ENCODE measurements at places on chromosomes 1 and 21.

DNA sequence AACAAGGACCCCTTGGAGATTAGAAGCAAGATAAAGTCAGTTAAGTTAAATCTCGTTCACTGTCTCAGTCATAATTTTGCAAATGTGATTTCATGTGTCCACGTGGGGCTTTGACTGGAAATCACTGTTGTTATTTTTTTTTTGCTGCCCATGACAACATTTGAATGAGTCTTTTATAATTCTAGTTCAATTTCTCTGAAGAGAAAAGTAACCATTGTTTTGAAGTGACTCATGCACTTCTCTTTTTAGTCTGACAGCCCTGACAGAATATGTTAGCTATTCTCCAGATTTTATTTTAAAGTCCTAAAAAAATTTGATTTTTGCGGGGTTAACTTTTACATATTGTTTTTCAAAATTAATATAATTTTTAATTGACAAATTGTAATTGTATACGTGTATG, 30.7 kb upstream of the NLRP3 start:
- DNase-seq, result no peak

GRCh38 chr1:24345334-24345733, 26.2 kb downstream of the GRHL3 start:
- DNase-seq, result no peak

GRCh38 chr1:10267319-10267718, 56.9 kb downstream of the KIF1B start:
- DNase-seq, result no peak

DNA sequence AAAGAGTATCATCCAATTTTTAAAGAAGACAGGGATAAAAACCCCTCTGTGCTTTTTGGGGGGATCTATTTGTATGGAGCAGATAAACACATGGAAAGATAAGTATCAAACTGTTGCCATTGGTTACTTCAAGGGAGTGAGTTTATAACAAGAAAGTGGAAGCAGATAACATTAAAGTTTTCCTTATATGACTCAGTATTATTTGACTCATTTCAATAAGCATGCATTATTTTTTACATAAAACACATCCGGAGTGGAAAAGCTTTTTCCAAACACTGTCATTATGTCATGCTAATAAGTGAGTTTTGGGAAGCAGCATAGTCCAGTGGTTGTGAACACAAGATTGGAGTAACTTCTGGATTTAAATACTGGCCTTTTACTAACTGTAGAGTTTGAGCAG, 452.2 kb downstream of the LTN1 start:
- no peak for DNase-seq

GRCh38 chr1:34885405-34886247, 26.1 kb upstream of the SMIM12 start:
- DNase-seq, result peak; percentile 53

DNA sequence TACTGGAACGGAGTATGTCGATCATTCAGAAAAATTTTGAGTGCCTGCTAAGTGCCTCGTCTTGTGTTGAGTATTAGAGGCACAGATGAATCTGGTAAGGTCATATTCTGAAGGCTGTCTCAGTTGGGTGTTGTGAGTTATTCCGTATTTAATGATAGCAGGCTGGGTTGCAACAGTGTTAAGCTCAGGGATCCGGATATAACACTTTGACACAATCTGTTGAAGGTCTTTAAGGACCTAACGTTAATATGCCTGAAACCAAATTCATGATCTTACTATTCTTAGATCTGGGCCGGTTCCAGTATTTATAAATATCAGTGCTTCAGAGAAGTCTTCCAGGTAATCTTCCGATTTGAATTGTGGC, 555 bp downstream of the PRPF38A start:
- no peak for DNase-seq

GRCh38 chr1:9843576-9843945, 19.8 kb upstream of the CLSTN1 start:
- DNase-seq, result no peak

DNA sequence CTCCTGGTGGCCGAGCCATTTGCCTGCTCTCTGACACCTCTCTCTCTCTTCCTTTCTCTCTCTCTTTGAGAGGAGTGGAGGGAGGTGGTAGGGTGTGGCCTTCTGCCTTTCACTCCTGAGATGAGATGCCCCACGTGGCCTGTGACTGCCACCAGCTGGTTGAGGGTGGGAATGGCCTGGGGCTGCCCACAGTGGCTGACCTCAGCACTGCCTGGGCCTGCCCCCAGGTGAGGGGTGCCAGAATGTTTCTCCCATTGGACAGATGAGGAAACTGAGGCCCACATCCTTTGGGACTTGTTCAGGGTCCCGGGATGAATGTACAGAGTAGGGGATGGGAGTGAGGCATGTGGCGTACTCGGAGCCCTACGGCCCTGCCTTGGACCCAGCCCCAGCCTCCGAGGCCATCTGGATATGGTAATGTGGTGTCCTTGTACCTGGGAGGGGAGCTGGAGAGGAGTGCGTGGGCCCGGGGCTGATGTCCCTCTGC, 12.7 kb upstream of the C1orf167 start:
- no peak for DNase-seq

DNA sequence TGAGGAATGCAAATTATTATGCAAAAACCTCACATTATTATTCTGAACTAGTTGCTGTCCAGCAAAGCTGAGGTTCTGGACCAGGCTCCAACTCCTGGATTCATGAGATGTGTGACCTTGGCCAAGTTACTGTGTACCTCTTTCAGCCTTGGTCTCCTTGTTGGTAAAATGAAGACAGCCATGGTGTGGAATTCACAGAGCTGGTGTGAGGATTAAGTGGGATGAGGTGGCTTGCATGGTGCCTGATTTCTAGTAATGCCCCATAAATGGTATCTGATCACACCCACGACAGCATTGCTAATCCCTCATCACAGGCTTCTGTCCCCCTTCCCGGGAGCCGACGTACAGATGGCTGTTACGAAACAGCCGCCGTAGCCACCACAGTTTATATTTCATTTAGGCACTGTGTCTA, 59.6 kb downstream of the PGBD5 start:
- DNase-seq, result no peak

- DNase-seq, result no peak
These were observed 58.0 kb downstream of the RBM11 start for GRCh38 chr21:14273736-14274538.

DNA sequence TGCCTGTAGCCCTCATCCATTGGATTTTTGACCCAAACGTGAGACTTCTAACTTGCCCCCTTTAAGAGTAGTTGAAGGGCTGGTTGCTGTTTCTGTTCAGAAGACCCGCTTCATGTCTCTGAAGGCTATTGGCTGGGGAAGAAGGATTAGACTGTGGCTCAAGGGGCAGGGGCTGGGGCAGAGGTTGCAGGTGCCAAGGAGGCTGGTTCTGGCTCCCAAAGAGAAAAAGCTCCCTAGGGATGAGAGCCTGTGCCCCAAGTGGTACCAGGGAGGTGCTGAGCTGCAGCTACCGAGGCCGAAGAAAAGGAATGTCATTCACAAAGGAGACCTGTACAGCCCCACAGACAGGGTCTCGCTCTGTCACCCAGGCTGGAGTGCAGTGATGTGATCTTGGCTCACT, 5.8 kb downstream of the WNT3A start:
- DNase-seq, result no peak

GRCh38 chr1:94552071-94552586, 10.6 kb upstream of the F3 start:
- DNase-seq, result no peak

- no peak for DNase-seq
These were observed 583.8 kb downstream of the NPHP4 start for GRCh38 chr1:5408401-5408800.

DNA sequence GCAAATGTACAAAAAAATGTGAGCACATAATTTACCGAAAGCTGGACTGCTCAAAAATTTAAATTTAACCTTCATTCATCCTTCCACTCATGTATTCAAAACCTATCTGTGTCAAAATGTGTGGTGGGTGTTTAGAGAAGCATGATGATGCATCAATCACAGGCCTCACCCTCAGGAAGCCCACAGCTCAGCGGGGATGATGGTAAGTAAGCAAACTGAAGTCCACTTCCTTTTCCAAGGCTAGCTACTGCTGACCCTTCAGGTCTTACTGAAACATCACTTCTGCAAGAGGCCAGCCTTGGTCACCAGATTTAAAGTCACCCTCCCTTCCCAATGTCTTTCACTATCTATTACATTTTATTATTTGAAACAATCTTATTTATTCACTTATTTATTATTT, 254.5 kb downstream of the DNM3 start:
- no peak for DNase-seq

- DNase-seq, result no peak
These were observed 1.8 kb upstream of the FNDC10 start for GRCh38 chr1:1601564-1602303.

- DNase-seq, result no peak
These were observed 461.7 kb downstream of the PTPRU start for GRCh38 chr1:29698033-29698432.

GRCh38 chr1:168116327-168116799, 20.4 kb downstream of the GPR161 start:
- DNase-seq, result no peak

- DNase-seq, result no peak
These were observed 97.9 kb downstream of the CSMD2 start for GRCh38 chr1:34066981-34067603.

- DNase-seq, result no peak
These were observed 4.3 kb upstream of the CDC20 start for GRCh38 chr1:43354471-43354870.

- no peak for DNase-seq
These were observed 59.9 kb downstream of the SIPA1L2 start for GRCh38 chr1:232570007-232570406.

- no peak for DNase-seq
These were observed 15.6 kb upstream of the PLEKHG5 start for GRCh38 chr1:6507037-6507428.

GRCh38 chr1:17856496-17857108, 101.5 kb downstream of the ACTL8 start:
- DNase-seq, result no peak

- DNase-seq, result no peak
These were observed 39.2 kb downstream of the MAPKAPK2 start for GRCh38 chr1:206723805-206724472.

- no peak for DNase-seq
These were observed 12.8 kb upstream of the CLSTN1 start for GRCh38 chr1:9836632-9836960.

DNA sequence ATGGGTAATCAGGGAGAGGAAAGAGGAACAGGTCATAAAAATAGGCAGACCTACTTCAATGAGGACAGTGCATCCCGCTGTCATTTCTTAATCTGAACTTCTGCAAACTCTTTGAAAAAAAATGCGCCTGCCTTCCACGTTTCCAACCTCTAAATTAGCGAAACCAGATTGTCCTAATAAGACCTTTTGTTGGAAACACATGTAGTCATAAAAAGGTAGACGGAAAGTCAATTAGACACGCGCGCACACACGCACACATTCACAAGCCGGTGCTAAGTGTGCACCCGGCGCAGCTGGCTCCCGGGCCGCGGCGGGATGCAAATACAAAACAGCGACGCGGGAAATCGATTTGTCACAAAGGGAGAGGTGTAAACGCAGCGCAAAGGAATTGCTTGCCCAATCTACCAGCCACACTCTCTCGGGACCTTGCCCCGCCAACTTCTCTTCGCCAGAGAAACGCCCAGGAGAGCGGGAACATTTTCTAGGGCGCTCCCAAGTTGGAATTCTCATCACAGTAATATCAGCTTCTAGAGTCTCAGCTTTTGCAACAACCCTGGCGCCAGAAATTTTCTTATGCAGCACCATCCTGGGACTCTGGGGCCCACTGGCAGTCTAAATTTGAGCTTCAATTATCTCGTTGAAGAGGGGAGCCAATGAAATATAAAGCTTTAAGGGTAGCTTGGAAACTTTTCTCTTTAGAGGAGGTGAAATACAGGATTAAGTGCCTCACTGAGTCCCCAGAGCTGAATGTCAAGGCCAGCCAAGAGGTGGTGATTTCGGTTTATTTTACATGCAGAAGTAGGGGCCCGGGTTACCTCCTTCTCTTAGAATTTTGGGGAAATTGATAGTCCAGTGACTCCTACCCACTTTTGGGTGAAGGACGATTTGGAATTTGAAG, 4.5 kb downstream of the PRRX1 start:
- no peak for DNase-seq

DNA sequence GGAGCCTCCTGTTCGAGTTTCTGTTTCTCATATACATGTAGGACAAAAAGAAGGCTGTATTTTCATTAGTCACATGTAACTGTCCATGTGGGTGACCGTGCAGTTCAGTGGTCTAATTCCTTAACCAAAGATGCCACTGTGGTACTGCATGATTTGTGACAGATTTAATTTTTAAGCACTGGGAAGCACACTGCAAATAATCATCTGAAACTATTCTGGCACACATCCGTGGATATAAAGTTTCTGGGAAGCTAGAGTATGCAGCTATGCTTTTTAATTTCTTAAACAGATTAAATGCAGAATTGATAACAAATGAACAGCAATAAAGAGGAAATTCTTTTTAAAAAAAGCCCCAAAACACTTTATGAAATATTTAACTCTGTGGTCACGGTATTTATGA, 254.8 kb downstream of the LMO4 start:
- no peak for DNase-seq

DNA sequence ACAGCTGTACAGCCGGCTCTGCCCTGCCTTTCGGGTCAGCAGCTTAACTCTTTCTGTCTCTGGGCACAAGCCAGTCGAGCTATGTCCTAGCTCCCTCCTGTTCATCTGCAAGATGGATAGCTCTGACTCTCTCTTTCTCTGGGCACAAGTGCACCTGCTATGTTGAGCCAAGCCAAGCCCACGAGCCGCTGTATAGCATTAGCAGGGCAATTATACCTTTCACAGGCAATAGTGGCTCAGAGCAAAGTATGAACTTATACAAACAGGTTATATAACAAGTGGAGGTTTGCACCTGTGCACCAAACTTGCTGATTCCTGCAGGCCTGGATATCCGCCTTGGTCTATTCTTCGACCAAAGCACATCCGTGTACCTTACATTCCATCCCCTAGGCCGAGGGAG, 33.0 kb upstream of the CR2 start:
- no peak for DNase-seq

DNA sequence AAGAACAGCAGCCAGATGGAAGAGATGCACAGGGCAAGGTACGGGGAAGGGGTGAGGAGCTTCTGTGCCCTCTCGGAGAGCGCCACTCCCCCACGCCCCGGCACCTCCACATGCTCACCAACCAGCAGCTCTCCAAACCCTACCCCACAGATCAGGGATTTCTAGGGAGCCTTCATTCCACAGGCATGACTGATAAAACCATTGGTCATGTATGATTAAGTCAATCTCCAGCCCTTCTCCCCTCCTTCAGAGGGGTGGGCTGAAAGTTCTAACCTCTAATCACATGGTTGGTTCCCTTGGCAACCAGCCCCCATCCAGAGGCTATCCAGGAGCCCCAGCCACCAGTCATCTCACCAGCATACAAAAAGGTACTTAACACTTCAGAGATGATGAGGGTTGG, 144.7 kb downstream of the TGFBR3 start:
- DNase-seq, result no peak

Measured in T-helper 2 cell treated with Interferon-gamma antibody and Interleukin-4, amounts not matched to agents 5 μg/mL and 100 μg/mL, for 36 hours (primary cell).